ENCODE measurements at places on chromosomes 11 and 22.

GRCh38 chr11:86746514-86746913, 53.8 kb upstream of the PRSS23 start:
- no peak for DNase-seq

DNA sequence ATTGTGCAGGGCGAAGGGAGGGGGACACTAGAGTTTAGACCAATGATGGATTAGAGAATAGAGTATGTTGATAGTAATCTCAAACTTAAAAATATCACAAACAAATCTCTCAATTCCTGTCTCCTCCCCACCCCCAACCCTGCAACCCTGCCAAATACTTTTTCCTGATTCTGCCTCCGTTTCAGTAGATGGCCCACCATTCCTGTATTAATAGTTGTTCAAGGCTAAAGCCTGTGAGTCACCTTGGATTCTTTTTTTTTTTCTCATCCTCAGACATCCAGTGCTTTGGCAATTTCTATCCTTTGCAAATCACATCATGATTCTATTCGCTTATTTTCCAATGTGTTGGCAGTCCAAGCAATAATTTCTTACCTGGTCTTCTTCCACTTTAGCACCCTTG, 207.9 kb downstream of the DYNC2H1 start:
- peak; percentile 17 for DNase-seq

GRCh38 chr22:32317524-32317923, 40.1 kb upstream of the RFPL3 start:
- no peak for DNase-seq

DNA sequence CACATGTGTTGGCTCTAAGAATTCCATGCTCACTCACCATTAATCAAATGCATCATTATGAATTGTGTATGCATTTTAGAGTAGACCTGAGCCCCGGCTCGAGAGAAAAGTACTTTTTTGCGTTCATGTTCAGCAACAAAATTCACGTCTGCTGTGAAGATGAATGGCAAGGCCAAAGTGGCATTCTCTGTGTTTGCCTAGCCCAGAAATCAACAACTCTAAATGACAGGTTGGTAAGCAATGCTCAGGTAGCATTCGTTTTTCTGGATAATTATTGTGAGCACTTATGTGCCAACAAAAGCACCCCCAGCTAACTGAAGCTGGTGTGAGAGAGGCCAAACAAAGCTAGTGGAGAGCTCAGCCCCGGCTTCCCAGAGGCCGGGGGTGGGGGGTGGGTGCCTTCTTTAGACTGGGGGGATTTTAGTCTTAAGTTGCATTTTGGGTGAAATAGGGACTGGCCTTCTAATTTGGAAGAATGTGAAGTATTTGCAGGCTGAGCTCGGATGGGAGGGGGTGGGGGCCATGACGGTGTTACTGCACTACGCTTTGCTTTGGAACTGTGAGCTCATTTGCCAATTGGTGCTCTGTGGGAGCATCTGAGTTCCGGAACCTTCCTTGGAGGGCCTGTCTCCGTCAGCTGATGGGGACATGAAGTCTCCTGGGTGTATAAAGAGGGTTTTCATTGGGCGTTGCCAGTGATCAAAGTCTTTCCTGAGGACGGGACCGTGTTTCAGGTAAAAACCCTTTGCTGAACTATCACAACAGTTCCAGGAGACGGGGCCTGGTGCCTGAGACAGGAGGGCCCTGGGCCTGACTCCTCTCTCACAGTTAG, 29.0 kb upstream of the ALX4 start:
- no peak for DNase-seq

Data from endothelial cell of umbilical vein (primary cell).